Fibroblast of skin of back (primary cell): ENCODE measurements at places on chromosomes 7 and 10.

GRCh38 chr7:106895246-106895864 is 30.3 kb downstream of the PIK3CG start:
- DNase-seq: no peak

- DNase-seq: no peak
These were observed 52.7 kb upstream of the ELN start for GRCh38 chr7:73974948-73975926.

- no peak for DNase-seq
These were observed 16.9 kb downstream of the DYDC2 start for GRCh38 chr10:80373502-80373901.

DNA sequence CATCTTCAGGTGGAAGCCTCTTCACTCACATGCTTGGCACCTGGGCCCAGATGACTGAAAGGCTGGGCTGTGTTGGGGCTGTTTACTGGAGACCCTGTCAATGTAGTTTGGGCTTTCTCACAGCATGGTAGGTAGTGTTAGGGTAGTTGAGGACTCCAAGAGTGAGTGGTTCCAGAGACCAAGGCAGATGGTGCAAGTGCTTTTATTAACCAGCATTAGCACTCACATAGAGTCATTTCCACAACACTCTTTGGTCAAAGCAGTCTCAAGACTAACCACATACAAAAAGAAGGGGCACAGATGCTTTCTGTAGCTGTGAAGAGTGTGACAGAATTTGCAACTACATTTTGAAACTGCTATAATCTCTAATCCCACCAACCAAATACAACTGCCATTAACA is 135.0 kb downstream of the RTKN2 start:
- DNase-seq: no peak

- no peak for DNase-seq
These were observed 4.8 kb upstream of the KCNIP2 start for GRCh38 chr10:101848408-101848807.

DNA sequence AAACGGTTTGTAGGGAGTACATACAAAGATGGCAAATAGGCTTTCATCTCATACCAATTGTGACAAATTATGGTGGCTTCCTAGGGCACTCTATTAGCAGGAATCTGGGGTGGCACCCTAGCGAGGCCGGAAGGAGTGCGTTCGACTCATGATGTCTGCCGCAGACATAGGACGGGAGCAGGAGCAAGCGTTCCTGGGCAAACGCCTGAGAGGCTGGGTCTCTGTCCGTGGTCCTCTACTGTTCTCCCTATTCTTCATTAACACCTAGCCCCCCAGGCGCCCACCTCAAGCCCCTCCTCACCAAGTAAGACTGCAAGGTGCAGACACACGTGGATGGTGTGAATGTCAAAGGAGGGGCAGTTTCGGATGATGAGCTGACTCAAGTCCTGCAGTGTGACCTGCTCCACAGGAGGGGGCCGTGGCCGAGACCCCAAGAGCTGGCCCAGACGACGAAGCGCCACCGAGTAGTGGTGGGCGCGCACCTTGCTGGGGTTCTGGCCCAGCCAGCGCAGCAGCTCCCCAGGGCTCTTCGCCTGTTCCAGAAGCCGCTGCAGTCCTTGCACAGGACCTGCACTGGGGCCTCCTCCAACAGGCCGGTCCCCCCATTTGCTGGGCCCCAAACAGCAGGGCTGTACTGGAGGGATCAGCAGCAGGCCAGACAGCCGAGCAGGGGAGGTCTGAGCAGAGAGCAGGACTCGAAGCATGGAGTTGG is 1.3 kb downstream of the FASTK start:
- DNase-seq: no peak

DNA sequence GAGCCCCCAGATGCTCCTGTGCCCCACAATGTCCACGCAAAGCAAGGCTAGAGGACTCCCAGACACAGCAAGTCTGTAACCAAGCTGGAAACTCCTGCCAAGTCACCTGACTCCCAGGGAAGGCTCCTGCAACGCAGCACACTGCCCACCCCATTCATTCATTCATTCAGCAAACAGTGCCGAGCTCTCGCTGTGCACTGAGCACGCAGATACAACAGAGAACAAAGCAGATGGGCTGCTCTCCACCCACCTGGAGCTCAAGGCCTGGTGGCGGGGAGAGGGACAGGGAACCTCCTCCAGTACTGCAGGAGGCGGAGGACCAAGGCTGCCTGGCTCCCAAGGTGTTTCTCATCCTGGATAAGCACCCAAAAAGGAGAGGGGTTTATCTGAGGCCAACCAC is 8.6 kb downstream of the KCNH2 start:
- DNase-seq: no peak

DNA sequence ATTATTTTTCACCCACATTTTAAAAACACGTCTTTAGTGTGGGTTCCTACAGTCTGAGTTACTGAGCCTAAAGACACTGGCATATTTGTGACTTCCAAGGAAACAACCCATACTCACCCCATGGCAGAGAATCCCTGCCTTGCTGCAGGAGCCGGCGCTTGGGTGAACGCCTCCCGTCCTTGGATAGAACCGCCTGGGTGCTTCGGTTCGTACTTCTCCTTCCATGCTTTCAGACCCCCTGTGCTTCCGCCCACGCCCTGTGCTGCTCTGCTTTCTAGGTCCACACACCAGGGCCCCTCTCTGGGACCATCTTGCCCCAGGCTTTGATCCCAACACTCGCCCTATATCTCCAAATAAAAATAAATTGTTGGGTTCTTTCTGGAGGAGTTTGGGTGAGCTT is 125.8 kb downstream of the PTPRN2 start:
- no peak for DNase-seq

GRCh38 chr10:132784866-132785722 is 853 bp downstream of the NKX6-2 start:
- DNase-seq: no peak

GRCh38 chr10:128475686-128476367 is 349.6 kb upstream of the MKI67 start:
- DNase-seq: no peak

DNA sequence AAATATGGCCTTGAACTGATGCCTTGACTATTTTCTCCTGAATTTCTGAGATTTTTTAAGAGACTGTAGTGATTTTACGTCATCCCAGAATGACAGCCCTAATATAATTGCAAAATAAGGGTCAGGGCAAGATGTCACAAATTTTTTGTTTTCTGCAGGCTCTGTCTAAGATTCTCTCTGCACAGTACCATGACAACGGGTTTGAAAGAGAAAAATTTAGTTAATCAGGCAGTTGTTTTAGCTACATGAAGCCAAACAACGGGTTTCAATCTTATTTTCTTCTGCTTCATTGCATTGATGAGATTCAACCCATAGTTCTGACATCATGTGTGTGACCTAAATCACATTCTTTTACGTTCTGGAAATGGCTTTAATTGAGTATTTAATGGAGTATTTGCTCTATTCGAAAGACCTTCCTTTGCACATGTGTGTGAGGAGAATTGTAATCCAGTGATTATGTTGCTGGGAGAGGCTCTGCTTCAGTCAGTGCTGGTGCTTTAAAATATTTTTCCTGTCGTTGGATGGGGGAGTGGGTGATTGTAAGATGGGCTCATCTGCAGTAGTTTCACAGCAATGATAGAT is 118.0 kb upstream of the RHOBTB1 start:
- DNase-seq: no peak

DNA sequence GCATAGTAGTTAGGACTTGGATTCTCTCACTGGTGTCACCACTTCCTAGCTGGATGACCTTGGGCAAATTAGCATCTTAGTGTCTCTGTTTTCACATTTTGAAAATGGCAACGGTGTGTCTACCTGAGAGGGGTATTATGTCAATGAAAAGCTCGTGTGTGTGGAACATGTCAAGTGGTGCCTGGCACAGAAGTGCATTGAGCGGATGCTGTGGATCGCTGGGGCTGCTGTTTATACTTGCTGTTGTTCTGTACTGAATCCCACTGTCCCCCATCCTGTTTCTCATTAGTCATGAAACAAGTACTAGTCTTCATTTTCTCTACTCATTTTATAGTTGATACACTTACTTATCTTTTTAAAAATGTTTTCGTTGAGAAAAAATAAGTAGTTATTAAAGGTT is 26.1 kb downstream of the RBM33 start:
- peak; percentile 16 for DNase-seq

GRCh38 chr7:77549106-77549870 is 12.2 kb downstream of the PTPN12 start:
- no peak for DNase-seq

- DNase-seq: no peak
These were observed 515 bp downstream of the FAM149B1 start for GRCh38 chr10:73168465-73168803.

GRCh38 chr10:131546086-131546810 is 234.7 kb upstream of the TCERG1L start:
- DNase-seq: no peak
